T-helper 2 cell (primary cell): ENCODE measurements at places on chromosomes 11 and 22.
A peak's percentile ranks its signal among the peaks of the same experiment; 100 is the strongest.

GRCh38 chr11:126189109-126189929 is 22.1 kb downstream of the RPUSD4 start:
- no peak for DNase-seq

DNA sequence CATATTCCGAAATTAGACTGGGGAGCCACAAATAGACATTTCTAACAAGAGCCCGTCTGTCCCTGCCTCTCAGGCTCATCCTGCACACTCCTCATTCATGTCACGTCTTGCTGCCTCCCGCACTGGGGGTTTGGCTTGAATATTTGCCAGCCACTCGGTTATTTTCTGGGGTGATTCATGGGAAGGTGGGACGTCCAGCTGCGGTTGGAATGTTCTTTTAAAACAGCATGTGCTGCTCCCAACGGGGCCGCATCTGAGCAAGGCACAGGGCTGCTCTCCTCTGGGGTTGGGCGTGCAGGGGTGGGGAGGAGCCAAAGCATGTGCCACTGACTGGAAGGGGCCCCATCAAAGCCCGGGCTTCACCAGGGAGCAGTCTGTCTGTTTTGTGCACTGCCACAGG is 25.9 kb upstream of the SLC5A4 start:
- no peak for DNase-seq

GRCh38 chr11:33828604-33829429 is 54.5 kb upstream of the FBXO3 start:
- DNase-seq, result no peak

GRCh38 chr22:37675930-37676735 is 697 bp downstream of the LGALS1 start:
- no peak for DNase-seq

GRCh38 chr11:72676861-72677341 is 2.7 kb upstream of the PDE2A start:
- DNase-seq, result peak; percentile 70

DNA sequence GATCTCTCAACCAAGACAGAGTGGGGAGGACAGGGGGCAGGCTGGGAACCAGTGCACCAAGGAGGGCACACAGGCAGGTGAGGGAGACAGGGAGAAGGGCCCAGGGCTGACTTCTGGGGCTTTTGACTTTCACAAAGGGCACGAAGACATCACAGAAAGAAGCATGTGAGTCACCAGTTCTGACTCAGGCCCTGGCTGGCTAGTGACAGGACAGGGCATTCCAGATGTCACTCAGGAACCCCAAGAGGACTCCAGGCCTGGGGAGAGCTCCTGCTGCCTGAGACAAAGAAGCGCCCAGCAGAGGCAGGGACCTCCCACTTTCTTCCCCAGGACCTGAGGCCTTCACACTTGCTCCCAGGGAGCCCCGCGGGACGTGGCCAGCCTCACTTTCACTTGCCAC is 497.2 kb downstream of the BUD13 start:
- no peak for DNase-seq

DNA sequence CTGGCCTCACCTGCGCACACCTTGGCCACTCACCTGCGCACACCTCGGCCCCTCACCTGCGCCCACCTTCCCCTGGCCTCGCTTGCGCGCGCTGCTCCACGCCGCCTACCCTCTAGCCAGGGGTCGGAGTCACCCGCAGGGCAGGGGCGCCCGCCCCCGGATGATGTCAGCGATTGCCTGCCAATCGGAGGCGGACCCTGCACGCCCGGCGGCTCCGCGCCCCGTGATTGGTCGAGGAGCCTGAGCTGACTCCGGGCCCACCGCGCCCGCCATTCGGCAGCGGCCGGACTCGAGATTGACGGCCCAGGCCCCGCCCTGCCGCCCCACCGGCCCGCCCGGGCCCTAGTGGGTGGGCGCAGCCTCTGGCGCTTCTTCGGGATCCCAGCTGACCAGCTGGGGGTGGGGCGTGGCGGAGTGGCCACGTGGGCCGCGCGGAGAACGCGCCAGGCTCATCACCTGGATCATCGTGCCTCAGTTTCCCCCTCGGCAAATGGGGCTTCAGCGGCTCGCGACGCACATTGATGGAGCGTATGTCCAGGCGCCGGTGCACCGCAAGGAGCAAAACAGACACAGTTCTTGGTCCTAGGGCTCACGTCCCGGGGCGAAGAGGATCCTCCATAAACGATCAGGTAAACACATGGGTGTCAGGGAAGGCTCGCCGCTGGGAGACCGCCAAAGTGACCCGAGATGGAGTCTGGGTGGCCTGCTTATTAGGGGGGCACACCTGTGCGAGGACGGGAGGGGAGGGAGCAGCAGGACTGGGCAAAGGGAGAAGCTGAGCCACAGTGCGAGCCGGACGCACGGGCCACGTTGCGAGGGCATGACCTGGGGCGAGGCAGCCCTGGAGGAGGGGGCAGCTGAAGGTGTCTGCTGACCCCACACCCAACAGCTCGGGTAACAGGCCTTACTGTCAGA is at the start of gene DHCR7:
DHCR7 (minus strand) TSS at position 137 of the 915 bp plus-strand sequence. CDS start 3,441 bp downstream, outside the sequence.
- DNase-seq, result peak; percentile 87

DNA sequence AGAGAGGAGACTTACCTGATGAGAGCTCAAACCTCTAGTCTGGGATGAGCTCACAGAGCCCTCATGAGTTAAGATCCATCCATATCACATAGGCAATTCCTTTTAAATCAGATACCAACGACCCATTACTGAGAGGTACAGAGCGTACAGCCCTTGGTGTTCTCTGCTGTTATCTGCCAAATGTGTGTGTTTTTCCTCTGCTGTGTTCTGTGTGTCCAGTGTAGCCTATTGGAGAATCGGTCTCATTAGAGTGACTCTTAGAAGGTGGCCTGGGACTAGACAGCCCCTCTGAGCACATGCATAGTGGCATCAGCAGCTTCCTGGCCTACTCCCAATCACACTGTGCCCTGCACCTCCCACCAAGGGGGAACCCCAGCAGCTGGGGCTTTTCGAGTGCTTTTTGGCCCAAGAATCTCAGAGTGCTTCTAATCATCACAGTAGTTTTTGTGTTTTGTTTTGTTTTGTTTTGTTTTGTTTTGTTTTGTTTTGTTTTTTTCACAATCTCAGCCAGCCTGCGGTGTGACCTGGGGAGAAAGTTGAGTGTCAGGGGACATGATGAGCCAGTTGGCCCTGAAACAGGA is 25.4 kb downstream of the TP53AIP1 start:
- DNase-seq, result no peak

DNA sequence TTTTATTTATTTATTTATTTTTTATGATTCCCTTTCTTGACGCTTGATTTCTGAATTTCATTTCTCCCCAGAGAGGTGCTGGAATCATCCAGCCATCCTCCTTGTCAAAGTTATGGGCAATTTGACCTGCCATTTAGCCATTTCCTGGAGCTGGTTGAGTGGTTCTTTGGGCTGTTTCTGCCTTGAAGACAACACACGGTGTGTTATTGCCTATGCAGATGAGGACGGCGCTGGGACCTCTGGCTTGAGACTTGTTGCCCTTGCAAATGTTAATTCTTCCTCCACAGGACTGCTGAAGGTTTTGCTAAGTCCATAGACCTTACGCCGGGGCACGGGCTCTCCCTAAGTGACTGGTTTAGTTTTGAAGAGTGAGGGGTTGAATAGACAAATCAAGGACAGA is 147.9 kb upstream of the PLET1 start:
- no peak for DNase-seq

DNA sequence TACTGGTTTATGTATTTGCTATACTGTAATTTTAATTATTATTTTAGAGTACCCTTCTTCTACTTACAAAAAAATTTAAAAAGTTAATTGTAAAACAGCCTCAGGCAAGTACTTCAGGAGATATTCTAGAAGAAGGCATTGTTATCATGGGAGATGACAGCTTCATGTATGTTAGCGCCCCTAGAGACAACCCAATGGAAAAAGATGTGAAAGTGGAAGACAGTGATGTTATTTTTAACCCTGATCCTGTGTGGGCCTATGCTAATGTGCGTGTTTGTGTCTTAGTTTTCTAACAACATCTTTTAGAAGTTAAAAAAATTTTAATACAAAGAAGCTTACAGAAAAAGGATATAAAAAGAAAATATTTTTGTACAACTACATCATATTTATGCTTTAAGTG is 205.0 kb downstream of the FAM76B start:
- peak; percentile 33 for DNase-seq

DNA sequence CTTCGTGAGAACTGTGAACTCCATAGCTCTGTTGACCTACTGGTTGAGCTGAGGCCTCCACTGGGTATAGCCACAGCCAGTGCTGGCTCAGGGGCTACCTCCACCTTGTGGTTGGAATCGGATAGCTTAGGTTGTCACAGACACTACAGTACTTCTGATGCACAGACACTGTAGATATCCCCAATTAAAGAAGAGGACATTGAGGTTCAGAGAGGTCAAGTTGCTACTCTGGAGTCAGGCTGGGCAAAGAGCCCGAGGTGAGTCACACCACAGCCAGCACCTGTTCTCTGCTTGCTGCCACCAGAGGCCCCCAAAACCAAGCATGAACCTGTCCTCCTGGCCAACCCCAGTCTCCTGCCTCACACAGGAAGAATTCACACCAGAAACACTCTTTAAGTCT is 5.4 kb downstream of the UFD1 start:
- DNase-seq, result no peak

GRCh38 chr22:25783856-25784255 is 41.9 kb downstream of the MYO18B start:
- DNase-seq, result no peak
